ENCODE measurements at places on chromosomes 11 and 22.

GRCh38 chr11:82901922-82902485, 468 bp downstream of the DDIAS start:
- no peak for DNase-seq

DNA sequence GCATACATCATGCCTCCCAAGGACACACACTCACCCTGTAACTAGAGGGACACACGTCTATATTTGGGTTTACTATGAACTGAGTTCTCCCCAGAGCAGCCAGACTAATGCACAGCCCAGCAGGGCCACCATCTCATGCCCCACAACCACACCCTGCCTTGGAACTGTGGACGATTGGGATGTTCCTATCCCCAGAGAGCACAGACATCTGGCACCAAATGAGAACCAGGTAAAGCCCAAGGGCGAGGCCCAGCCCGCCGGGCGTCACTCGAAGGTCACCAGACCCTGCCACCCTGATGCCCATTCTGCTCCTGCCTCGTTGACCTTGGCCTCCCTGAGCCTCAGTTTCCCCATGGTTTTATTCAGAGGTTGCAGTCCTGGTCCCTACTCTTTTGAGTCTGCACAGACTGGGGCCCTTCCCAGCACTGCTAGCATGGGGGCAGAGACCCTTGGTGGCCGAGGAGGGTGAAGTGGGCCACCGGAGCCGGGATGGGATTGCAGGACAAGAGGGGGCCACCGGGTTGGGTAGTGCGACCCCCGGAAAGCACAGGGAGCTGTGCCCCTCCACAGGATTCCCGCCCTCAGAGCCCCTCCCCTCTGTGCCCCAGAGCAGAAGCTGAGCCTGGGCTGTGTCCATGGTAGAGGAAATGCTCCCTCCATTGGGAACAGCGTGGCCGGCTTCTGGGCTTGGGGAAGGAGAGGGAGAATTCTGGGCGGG, 56.8 kb downstream of the IGLL5 start:
- no peak for DNase-seq

GRCh38 chr11:44014968-44015623, 32.7 kb upstream of the ACCSL start:
- DNase-seq: no peak

- no peak for DNase-seq
Observed at GRCh38 chr11:129423426-129423825, 47.8 kb downstream of the BARX2 start.

- DNase-seq: no peak
Observed at GRCh38 chr11:79220171-79220570, 220.7 kb downstream of the TENM4 start.

GRCh38 chr11:114121804-114122504, 62.4 kb downstream of the ZBTB16 start:
- DNase-seq: no peak

DNA sequence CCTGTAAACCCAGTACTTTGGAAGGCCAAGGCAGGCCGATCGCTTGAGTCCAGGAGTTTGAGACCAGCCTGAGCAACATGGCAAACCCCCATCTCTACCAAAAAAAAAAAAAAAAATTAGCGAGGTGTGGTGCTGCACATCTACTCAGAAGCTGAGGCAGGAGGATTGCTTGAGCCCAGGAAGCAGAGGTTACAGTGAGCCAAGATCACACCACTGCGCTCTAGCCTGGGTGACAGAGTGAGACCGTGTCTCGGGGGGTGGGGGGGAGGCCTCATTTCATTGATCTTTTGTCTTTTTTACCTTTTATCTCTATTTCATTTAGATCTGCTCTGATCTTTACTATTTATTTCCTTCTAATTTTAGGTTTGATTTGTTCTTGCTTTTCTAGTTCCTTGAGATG, 51.8 kb downstream of the KCNQ1OT1 start:
- no peak for DNase-seq

GRCh38 chr22:44186121-44186510, 5.4 kb downstream of the PARVG start:
- DNase-seq: no peak

GRCh38 chr22:22111267-22111751, 128.7 kb upstream of the TOP3B start:
- no peak for DNase-seq

DNA sequence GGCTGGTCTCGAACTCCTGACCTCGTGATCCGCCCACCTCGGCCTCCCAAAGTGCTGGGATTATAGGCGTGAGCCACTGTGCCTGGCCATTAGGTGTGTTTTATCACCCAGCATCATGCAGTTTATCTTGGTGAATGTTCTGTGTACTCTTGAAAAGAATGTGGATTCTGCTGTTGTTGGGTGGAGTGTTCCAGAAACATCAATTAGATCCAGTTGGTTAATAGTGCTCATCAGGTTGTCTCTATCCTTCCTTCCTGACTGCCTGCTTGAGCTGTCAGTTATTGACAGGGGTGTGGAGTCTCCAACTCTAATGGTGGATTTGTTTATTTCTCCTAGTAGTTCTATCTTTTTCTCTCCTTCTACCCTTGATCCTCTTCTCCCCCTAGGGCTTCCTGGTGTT, 30.2 kb upstream of the PPP6R3 start:
- DNase-seq: no peak

GRCh38 chr22:42596336-42596735, 18.3 kb downstream of the POLDIP3 start:
- no peak for DNase-seq

DNA sequence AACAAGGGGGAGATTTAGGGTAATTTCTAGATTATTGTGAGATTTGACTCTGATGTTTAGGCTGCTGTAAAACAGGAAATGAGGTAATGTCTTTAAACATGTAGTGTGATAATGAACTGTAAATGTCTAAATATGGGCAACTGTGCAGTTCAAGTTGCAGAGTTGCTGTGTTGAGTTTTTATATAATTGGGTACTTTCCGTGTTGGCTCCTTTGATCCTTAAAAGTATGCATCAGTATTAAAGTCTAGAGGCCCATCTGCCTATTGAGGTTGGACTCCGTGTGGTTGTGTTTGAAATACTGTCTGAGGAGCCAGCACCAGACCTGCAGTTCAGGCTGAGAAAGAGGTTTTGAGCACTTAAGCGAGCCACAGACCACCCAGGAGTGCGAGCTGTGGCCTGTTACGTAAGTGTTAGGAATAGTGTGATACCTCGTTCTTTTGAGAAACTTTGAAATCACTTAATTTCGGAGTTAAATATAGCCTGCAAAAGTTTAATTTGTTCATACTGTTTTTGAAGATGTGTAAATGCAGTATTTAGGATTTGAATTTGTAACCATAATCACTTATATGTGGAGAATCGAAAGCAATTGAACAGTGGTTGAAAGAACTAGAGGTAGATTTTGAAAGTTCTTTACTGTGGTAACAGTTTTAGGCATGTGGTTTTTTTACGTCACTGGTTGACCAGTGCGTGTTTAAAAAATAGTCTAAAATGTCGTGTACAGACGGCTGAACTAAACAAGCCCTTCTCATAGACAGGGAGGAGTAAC, 9.0 kb downstream of the FAM118A start:
- no peak for DNase-seq

DNA sequence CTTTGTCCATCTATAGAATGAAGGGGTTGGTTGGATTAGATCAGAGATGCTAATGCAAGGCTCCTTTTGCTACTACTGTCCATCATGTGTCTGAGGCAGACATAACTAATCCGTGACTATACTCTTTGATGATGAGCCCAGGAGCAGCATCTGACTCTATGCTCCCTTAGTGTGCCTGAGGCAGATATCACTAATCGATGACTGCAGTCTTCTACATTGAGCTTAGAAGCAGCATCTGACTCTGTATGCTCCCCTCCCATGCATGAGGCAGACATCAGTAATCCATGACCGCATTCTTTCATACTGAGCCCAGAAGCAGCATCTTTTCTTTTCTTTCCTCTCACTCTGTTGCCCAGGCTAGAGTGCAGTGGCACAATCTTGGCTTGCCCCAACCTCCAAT, 4.2 kb downstream of the TCN2 start:
- DNase-seq: no peak

DNA sequence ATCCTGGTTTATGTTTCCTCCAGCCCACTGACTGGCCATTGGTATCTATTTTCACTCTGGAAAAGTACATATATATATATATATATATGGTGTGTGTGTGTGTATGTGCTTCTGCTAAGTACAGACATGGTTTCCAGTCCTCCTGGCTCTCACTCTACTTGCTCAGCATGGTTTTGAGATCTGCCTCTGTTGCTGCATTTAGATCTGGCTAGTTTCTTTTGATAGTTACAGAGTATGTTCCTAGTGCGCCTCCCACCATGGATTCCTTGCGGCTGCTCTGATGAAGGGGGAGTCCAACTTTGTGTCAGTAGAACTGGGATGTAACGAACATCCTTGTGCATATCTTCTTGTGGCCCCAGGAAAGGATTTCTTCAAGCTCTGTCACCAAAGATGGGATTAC, 274.1 kb downstream of the MIAT start:
- no peak for DNase-seq

DNA sequence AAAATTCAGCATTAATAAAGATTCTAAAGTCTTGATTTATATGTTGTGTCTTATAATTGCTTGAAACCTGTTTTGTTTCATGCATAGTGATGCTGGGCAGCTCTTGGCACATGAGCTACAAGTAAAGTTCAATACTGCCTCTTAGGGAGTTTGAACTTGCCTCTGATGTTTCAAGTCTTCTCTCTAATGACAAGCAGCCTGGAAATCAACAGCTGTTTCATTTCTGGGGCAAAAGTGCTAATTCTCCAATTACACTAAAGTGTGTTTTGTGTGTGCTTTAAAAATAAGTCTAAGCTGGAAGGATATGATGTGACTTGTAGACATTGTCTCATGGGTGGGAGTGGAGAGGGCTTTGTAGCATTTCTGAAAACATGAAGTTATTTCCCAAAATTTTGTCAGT, 23.7 kb upstream of the SESN3 start:
- DNase-seq: no peak

DNA sequence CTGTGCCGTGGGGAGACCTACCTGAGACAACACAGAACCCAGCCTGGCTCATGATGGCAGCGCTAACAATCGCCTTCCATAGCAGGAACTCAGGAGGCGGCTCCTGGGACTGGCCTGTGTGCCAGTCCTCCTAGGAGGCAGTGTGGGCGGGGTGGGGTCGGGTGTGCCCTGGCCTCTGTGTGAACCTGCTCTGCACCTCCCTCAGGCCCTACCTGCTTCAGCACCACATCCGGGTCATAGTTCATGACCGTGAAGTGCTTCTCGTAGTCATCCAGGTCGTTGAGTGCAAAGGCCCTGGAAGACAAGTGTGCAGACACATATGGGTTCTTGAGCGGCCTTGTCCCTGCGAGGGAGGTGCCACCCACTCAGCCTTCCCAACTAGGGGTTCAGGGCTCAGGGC, 15.3 kb downstream of the TTLL12 start:
- no peak for DNase-seq

GRCh38 chr11:130437848-130438247, 9.4 kb upstream of the ADAMTS8 start:
- DNase-seq: no peak

DNA sequence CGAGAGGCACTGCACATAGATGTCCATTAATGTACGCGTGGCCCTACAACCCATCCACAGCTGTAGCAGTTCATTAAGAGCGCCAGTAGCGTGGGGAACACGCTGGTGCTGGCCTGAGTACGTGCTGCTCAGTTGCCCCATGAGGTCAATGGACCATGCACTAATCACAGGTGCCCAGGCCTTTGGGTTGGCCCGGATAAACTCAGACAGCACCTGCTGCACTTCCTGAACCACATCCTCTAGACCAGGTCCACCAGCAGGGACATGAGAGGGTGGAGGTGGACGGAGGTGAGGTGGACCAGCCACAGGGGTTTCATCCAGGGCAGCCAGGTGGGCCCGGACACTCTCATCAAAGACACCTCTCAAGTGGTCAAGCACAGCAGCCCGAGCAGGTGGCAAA, 3.1 kb upstream of the GANAB start:
- no peak for DNase-seq

DNA sequence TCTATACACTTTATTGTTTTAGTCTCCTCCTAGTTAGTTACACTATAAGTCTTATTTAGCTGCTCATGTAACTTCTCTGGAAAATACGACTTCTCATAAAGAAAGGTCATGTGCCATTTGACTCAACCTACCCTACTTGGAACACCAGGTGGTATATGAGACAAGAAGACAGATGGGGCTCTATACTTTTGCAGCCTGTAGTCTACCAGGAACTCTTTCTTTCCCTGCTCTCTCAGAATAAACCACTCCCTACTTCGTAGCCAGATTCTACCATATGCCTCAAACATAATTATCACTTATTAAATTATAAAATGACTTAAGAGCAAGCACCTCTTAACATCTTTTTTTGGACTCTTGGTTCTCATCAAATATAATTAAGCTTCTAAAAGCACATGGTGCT, 38.5 kb upstream of the RAPSN start:
- DNase-seq: no peak

DNA sequence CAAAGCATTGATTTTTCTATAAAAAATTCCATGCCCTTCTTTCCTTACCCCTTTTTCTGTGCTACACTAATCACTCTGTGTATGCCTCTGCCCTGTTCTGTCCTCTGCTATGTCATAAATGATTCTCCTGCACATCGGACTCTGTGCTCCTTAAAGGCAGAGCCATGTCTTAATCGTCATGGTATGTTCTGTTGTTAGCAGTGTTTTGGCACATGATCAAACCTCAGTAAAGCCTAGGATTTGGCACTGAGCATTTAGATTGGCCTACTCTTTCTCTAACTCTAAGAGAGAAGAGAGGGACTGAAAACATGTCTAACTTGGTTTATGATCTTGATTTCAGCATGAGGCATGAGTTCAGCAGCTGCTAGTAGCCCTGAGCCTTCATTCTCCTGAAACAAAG, 266.9 kb downstream of the AASDHPPT start:
- no peak for DNase-seq

DNA sequence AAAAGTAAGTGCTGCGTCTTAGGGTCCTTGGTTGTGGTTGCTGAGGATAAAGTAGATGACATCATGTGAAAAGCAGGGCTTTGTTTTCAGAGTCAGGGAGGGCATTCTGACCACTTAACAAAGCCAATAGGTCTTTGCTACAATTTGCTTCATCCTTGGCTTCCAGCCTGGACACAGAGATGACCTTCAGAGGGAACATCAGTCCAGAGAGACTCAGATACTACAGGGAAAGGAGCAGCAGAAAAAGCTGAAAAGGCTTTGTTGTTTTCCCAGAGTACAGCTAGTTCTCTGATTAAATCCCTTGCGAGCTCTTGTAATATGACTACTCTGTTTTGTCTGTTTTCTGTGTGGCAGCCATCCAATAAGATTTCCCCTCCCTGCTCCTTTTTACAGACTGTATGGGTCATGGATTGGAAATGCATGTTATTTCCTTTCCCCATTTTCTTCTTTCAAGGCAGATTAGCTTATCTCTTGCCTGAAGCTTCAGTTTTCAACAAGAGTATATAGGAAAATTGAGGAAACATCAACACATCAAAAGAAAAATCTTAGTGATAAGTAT, 31.9 kb downstream of the ATG13 start:
- DNase-seq: no peak

DNA sequence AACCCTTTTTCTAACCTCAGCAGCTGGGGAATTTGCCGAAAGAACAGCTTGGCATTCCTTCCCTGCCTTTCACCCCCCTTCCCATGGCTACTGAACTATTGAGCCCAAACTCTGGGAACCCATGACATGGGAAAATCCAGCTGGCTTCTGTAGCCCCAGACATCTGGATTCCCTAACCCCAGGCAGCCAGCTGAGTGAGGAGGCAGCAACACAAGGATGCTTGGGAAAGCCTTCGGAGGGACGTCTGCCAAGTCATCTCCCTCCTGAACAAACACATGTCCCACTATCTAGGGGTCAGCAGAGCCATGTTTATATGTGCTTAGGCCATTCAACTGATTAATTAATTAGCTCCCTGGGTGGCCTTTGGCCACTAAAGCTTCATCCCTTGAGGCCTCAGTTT, 21.6 kb downstream of the LRRC55 start:
- DNase-seq: no peak

All from stimulated activated CD4-positive, alpha-beta T cell treated with anti-CD3 and anti-CD28 coated beads, Interleukin-2, amount 100 ng/mL, for 4 hours (primary cell).